HFF-Myc (cell line): ENCODE measurements at places on chromosomes 6 and 20.

- no peak for DNase-seq
Measured at GRCh38 chr20:34876406-34877282, at the start of gene ACSS2. Gene ACSS2, plus strand, starts transcription at chr20:34876612. Its CDS starts 34 bp downstream, at chr20:34876646.

DNA sequence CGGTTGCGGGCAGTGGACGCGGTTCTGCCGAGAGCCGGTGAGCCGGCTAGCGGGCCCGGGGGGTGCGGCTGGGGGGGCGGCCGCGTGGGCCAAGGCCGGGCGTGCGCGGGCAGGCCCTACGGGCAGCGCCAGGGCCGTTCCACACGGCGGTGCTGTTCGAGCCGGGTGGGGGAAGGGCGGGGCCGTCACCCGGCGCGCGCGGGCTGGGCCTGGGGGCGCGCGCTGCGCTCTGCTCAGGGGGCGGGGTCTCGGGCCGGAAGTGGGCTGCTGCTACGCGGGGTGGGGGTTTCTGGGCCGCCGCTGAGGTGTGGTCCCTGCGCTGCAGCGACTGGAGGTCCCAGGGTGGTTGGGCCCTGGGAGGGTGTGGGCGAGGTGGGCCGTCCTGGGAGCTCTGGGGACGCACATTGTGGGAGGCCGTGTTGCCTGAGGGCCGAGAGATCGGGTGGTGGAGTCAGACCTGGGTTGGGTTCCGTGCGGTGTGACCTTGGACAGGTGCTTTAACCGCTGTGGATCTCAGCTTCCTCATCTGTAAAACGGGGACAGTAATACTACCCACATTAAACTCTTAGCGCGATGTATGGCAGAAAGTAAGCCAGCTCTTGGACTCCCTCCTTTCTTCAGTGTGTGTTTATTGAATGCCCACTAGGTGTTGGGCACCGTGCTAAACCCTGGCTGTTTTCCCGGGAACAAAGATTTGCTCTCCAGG lies 391 bp downstream of the MAPRE1 start:
- DNase-seq: no peak

GRCh38 chr20:23298155-23298554 lies 52.4 kb upstream of the NXT1 start:
- no peak for DNase-seq

GRCh38 chr20:33076662-33077372 lies 2.6 kb upstream of the BPIFB4 start:
- no peak for DNase-seq

- no peak for DNase-seq
Measured at GRCh38 chr6:130598021-130598989, 228.9 kb upstream of the SMLR1 start.

DNA sequence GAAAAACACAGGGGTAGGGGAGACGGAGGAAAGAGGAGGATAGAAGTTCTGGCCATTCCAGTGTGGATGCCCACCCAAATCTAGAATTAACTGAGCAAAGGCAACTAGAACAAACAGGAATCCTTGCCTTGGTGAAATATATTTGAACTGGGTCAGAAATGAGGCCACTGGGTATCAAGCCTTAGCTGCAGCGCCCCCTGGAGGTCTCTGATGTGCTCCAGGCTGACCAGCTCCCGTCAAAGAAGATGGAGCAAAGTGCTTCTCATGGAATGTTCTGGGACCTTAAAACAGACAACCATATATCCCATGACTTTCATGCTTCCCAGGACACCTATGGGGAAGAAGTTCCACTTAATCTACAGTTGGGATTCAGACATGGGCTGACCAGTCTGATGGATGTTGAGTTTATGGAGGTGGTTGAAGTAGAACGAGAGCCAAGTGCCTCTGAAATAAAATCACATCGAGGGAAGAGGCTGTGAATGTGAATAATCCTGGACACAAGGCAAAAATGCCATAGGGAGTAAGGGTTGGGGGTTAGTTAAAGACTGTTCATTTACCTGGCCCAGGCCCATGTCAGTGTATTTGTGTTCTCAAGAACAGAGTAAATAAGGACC lies 50.4 kb downstream of the HLA-DPB1 start:
- peak; percentile 4 for DNase-seq

- DNase-seq: no peak
Measured at GRCh38 chr6:109781001-109781400, 89.9 kb downstream of the FIG4 start.

DNA sequence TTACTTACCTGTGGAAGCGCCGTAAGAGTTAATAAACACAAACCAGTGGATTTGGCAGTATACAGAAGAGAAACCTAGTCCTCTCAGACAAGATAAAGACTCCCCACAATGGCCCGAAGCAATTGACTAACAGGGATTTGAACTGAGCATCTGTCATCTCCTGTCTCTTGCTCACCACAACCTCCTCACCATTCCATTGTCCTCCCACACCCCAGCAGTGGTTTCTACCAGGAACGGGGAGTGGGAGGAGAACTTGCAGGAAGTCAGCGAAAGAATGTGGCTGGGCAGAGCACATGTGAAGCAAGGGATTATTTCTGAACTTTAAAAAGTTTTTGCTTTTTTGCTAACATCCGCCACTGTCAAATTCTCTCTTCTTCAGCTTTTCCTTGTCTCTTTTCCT lies 24.6 kb upstream of the TAAR1 start:
- DNase-seq: peak; percentile 6

- DNase-seq: no peak
Measured at GRCh38 chr20:33851842-33852466, 40.8 kb downstream of the CHMP4B start.

DNA sequence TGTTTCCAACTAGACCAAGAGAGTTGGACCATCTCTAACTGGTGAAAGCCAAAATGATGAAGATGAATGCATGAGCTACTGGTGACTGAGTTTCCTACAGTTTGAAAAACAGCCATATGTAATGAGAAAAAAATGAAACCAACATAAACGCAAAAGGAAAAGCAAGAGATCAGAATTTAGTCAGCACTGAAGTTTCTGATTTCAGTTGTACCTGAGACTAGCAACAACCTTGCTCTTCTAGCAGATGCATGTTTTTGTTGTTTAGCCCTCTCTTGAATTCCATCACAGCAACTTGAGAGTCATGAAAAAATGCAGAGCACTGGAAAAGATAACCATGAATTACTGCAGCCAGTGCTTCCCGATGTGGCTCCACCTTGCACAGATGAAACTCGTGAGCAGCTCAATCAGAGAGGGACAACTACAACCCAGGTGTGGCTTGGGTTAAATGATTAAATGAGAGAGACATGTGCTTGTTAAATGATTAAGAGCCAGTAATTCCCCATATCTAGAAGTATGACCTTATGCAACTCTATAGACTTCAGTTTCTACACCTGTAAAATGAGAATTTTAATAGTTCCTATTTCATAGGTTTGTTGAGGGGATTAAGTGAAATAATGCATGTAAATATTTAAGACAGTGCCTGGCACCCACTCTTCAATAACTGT lies 104.8 kb downstream of the ELOVL4 start:
- no peak for DNase-seq

- DNase-seq: no peak
Measured at GRCh38 chr6:162261598-162261997, 466.0 kb downstream of the PRKN start.

- no peak for DNase-seq
Measured at GRCh38 chr6:129368076-129368475, 341.9 kb downstream of the ARHGAP18 start.

GRCh38 chr6:110618591-110619267 lies 142.3 kb upstream of the SLC22A16 start:
- DNase-seq: no peak

- no peak for DNase-seq
Measured at GRCh38 chr6:29685718-29686326, 4.9 kb upstream of the ZFP57 start.

DNA sequence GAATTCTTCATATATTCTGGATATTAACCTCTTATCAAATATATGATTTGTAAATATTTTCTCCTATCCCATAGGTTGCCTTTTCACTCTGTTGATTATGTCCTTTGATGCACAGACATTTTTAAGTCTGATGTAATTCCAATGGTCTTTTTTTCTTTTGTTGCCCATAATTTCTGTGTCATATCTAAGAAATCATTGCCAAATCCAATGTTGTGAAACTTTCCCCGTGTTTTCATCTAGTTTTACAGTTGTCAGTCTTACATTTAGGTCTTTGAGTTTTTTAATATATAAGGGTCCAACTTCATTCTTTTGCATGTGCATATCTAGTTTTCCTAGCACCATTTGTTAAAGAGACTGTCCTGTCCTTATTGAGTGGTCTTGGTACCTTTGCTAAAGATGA lies 111.5 kb downstream of the SESN1 start:
- no peak for DNase-seq
